Astrocyte of the hippocampus (primary cell): ENCODE measurements at places on chromosomes 7 and 10.

GRCh38 chr10:77041636-77042258, 595.9 kb downstream of the KCNMA1 start:
- DNase-seq, result no peak

GRCh38 chr10:26970667-26971066, 109.9 kb upstream of the ABI1 start:
- DNase-seq, result no peak

DNA sequence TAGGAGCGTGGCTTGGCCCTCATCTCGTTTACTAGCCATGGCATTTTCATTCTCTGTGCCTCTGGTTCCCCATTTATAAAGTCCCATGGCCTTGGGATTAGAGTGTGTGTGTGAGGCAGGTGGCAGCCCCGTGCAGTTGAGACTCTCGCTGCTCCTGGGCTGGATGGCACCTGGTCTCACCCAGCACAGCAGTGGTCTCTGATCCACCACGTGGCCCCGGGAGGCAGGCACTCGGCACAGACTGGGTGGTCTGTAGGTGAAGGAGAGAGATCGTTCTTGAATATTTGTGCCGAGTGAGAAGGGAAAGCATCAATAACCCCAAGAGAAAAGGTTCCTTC, 50.4 kb downstream of the CALML3 start:
- no peak for DNase-seq

- DNase-seq, result no peak
These were observed 3.9 kb upstream of the CNNM1 start for GRCh38 chr10:99325281-99325680.

DNA sequence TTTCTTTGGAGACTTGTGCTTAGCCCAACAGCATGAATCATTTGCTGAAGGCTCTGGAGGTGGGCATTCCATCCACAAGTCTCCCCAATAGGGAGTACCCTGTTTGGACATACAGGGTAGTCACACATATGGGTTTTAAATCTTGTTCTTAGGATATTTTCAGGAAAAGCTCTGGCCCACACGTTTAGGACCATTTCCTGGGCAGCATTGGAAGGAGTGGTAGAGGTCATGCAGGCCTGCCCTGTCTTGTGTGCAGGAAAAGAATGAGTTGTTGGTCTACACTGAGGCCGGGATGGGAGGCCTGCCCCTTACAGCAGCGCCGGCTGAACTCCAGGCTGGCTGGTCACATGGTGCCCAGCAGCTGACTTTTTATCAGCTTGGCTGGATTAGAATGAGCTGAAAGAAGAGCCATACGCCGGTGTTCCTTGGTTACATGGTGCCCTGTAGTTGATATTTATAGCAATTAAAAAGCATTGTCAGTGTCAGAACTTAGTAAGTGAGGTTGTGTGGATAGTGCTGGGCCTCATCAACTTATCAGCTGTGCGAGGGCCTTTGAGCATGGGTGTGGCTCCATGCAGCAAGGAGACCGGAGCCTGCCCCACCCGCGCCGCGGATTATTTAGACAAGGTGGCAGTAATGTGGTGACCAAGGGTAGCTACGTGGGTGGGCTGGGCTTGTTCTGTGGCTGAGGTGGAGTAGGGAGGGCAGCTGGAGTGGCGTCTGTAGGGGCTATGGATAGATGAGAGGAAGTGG, 28.6 kb downstream of the OGDH start:
- DNase-seq, result no peak

DNA sequence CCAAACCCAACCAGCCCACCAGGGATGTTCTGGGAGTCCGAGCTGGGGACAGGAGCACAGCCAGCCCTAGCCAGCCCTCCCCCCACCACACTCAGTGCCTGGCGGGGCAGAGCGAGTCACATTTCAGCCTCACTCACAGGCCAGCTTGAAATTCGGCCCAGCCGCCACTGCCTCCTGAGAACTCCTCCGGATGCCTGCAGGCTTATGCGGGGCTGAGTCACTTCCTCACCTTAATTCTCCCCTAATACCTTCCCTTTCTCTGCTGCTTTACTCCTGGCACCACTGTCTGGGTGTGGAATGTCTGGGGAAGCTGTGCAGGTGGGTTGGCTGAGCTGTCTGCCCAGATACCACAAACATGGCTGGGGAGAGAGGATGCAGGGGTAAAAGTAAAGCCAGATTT, 22.6 kb upstream of the DLG5 start:
- DNase-seq, result peak; percentile 81

GRCh38 chr10:17590969-17591645, 26.1 kb downstream of the HACD1 start:
- no peak for DNase-seq

GRCh38 chr7:153943457-153943856, 108.7 kb upstream of the DPP6 start:
- DNase-seq, result no peak

- no peak for DNase-seq
These were observed 125.6 kb downstream of the NT5C2 start for GRCh38 chr10:103067484-103067883.

DNA sequence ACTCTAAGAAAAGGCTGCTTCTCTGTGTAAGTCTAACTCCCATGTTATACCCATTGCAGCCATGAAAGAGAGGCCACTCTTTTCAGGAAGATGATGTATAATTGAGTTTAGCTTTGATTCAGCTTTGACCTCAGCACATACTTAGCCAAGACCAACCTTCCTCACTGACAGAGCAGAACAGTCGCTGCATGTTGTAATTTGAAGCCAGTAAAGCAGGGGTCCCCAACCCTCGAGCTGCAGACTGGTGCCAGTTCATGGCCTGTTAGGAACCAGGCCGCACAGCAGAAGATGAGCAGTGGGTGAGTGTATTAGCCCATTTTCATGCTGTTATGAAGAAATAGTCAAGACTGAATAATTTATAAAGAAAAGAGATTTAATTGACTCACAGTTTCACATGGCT, 223.9 kb downstream of the GPR158 start:
- no peak for DNase-seq

- peak; percentile 50 for DNase-seq
These were observed 43.0 kb downstream of the ZMYND11 start for GRCh38 chr10:178208-178607.

GRCh38 chr7:124071843-124072242, 39.0 kb upstream of the TMEM229A start:
- DNase-seq, result no peak

DNA sequence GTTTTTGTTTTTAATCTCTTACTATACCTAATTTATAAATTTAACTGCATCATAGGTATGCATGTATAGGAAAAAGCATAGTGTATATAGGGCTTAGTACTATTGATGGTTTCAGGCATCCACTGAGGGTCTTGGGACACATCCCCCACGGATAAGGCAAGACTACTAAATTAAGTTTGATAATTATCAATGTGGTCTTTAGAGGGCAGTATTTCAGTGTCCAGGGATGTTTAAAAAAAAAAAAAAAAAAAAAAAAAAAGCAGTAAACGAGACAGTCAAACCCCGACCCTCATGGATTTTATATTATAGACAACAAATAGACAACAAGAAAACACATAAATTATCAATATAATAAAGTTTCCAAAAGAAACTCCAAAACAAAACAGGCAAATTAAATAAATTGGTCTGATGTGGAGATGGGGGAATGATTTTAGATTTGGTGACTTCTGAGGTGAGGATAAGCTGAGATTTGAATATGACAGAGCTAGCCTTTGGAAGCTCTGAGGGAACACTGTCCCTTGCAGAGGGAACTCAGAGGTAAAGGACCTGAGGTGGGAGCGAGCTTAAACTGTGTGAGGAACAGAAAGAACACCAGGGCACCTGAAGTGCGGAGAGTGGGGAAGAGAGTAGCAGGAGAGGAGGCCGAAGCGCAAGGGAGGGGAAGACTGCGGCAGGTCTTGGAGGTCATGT, 14.8 kb downstream of the ACSM6 start:
- no peak for DNase-seq
